SJSA1 (cell line): ENCODE measurements at places on chromosomes 2 and 18. TPM values are rescaled to one million over a fixed set of nuclear protein-coding genes. Genes with fewer than 3 reads are reported as not detected.

DNA sequence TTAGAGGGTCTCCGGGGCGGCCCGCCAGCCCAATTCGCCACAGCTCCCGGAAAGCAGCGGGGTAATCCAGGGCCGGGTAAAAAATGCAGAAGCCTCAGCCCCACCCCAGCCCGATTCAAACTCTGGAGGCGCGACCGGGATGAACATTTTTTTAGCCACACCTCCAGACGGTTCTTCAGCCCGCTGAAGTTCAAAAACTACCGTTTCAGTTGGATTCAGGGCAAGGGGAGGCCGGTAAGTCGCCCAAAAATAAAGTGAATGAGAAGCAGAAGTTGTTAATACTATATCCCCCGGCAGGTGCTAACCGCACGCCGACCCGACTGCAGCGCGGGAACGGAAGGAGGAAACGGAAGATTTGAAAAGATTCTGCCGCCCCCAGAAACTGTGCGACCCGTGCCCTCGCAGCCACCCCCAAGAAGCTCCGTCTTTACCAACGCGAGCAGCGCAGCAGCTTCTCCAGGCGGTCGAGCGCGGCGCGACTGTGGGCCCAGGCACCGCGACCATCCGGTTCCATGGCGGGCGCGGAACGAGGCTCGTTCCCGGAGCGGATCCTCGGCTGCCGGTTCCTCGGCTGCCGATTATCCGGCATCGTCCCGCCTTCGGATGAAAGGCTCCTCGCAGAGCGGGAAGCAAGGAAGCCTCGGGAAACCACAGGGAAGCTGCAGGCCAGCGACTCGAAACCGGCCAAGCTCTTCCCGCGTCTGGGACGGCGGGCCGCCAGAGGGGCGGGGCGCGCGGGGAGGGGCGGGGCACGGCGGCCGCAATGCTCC lies at the start of gene BARD1:
BARD1 (minus strand) TSS at position 703 of the 770 bp plus-strand sequence; CDS start at position 589, 114 bp downstream.
- peak; percentile 72 for DNase-seq

DNA sequence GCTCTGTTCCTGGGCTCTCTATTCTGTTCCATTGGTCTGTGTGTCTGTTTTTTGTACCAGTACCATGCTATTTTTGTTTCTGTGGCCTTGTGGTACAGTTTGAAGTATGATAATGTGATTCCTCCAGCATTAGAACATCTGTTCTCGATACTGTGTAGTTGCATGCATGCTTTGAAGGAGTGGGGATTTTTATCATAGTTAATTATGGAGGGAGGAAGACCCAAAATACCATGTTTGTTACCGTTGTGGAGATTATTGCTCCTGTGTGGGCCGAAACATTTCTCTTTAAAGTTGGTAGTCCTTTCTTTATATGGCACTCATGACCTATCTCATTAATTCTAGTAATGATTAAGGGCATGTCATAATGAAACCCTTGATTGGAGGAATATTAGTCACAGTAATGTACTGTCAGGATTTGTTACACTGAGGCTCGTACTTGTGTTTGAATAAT lies 87.6 kb downstream of the TTC27 start:
- DNase-seq = no peak

- DNase-seq = no peak
Measured at GRCh38 chr18:75238786-75239185, 28.2 kb downstream of the TSHZ1 start.

GRCh38 chr2:237475704-237476141 lies 11.3 kb upstream of the MLPH start:
- DNase-seq = no peak

- DNase-seq = peak; percentile 47
Measured at GRCh38 chr2:174748948-174749347, 15.3 kb downstream of the CHRNA1 start.

- no peak for DNase-seq
Measured at GRCh38 chr2:233063269-233063975, 3.3 kb downstream of the INPP5D start.

DNA sequence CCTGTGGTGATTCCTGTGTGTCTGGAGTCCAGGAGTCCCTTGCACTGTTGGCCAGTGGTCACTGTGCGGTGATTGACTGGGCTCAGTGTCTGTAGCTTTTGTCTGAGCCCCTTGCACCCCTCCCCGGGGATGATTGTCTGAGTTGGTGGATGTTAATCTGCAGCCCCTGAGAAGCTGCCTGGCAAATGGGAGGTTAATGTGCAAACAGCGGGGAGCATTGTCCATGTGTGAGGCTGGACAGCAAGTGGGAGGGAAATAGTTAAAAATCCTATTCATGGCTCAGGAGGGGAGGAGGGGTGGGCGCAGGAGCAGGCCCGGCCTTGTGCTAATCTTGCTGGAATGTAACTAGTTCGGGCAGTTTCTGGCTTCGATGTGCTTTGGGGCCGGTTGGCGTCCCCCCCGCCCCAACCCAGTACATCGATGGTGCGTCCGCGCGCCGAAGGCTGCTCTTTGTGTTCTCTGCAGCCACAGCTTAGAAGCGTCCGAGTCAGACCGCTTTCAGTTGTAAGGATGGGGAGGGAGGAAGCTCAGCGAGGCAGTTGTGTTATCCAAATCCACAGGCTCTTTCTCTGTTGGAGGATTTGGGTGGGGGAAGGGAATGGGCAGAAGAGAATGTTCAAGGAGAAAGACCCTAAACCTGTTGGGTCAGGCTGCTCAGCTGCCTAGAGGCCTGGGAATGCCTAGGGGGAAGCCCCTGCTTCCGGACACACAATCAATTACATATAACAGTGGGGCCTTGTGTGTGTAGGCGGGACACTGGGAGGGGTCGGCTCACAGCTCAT lies 71.8 kb downstream of the TGOLN2 start:
- peak; percentile 67 for DNase-seq

DNA sequence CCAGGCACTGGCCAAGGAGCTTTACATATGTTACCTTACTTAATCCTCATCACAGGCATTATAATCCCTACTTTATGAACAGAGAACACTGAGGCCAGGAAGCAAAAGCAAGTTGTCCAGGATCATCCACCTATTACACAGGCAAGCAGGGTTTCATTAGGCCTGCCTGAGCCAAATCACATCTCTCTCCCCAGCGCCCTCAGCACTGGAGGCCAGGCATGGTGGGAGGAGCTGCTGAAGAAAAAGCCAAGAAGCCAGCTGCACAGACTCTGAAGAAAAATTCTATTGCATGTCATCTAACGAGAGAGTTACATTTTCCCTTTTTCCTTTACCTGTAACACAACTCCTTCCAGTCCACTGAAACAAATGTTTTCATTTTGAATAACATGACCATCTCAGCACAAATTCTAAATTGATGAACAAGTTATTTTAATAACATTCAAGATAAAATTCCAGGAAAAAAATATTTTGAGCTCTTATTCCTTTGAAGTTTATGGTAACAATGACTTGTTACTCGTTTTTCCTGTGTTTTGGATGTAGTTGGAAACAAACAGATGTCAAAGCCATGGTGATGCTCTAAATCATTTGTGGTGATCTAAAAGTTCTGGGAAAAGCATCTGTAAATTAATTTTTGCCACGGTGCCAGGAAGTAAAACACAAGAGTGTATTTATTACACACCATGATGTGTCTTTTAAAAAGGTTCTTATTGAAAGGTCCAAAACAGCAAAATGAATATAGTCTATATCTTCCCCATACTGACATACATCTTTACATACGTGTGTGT lies 139.0 kb upstream of the ITGB6 start:
- DNase-seq = no peak

- no peak for DNase-seq
Measured at GRCh38 chr2:174339561-174340399, 5.0 kb downstream of the SP9 start.

PXDN gene
- 199 and 310 TPM in 2 replicates for total RNA-seq

GPR75 gene
- total RNA-seq = 1.5 and 2.3 TPM in 2 replicates

SPRED2 gene
- 4.9 and 6.1 TPM in 2 replicates for total RNA-seq

TCF4 gene
- total RNA-seq = 33.6 and 55.8 TPM in 2 replicates

GAD1 gene
- total RNA-seq = 0.21 and 2.8 TPM in 2 replicates

CMPK2 gene
- 0.55 and 3.1 TPM in 2 replicates for total RNA-seq

ZC3H6 gene
- total RNA-seq = 0.69 and 5.6 TPM in 2 replicates

RAPH1 gene
- total RNA-seq = 15.4 and 45.7 TPM in 2 replicates
